ENCODE measurements at places on chromosomes 6 and 20.

GRCh38 chr20:4805663-4806449, 84.1 kb downstream of the PRND start:
- DNase-seq = no peak

GRCh38 chr6:7727086-7727945, 1.4 kb downstream of the BMP6 start:
- peak; percentile 12 for DNase-seq

DNA sequence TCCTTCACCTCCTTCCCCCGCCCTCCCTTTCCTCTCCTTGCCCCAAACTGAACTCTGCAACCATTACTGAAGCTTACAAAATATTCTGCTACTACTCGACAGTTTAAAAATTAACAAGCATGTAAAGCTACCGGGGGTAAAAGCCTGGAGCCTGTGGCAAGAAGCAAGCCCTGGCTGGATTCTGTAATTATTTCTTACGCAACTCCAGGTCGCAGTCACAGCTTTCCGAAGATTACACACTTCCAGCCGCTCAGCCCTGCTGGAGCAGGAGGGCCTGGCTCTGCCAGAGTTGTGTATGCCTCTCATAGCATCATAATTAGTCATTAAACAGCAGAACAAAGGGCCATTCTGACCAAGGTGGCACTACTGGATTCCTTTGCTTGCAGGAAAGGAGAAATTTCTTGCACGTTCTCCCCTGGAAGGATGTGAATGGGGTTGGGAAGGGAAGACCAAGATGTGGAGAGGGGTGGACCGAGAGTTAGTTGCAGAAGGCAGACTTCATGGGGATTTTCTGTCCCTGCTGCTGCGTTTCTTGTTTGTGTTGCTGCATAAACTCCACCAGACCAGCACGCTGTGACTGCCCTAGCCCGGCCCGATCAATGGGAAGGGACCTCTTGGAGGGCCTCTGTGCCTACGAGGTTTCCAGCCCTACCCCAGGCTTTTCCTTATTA, 23.6 kb downstream of the FOXQ1 start:
- peak; percentile 40 for DNase-seq

- no peak for DNase-seq
Observed at GRCh38 chr6:120873125-120873865, 461.0 kb downstream of the TBC1D32 start.

GRCh38 chr6:95120984-95121383, 456.4 kb upstream of the MANEA start:
- DNase-seq = no peak

GRCh38 chr6:76162811-76163210, 90.3 kb upstream of the IMPG1 start:
- no peak for DNase-seq

DNA sequence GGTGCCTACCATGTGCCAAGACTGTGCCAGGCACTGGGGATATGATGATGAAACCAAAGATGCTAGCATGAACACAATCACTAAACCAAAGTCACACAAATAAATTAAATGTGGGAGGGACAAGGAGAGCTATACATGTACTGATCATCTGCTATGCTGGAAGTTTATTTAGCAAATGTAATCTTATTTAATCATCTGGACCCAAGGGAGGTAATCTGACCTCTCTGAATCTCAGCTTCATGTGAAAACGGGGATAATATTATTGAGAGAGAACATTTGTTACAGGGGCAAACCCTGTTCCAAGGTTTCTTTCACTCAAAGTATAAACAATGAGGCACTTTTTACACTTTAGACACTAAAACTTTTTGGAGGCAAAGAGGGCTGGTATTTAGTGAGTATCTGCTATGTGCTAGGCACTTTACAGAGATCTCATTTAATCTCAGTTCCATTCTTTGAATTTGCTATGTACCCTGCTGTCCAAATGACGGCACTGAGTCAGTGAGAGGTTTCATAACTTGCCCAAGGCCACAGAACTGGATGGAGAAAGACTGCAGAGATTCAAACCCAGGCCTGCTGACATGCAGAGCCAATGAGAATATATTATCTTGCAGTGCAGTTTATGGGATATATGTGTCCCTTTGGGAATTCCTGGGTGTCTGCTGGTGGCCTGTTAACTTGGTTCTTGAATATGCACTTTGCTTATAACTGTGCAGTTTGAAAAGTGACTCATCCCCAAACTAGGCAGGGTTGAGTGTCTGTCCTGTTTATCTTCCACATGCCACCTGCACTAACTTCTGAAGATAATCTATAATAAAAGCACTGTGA, 3.3 kb upstream of the ASXL1 start:
- DNase-seq = no peak

DNA sequence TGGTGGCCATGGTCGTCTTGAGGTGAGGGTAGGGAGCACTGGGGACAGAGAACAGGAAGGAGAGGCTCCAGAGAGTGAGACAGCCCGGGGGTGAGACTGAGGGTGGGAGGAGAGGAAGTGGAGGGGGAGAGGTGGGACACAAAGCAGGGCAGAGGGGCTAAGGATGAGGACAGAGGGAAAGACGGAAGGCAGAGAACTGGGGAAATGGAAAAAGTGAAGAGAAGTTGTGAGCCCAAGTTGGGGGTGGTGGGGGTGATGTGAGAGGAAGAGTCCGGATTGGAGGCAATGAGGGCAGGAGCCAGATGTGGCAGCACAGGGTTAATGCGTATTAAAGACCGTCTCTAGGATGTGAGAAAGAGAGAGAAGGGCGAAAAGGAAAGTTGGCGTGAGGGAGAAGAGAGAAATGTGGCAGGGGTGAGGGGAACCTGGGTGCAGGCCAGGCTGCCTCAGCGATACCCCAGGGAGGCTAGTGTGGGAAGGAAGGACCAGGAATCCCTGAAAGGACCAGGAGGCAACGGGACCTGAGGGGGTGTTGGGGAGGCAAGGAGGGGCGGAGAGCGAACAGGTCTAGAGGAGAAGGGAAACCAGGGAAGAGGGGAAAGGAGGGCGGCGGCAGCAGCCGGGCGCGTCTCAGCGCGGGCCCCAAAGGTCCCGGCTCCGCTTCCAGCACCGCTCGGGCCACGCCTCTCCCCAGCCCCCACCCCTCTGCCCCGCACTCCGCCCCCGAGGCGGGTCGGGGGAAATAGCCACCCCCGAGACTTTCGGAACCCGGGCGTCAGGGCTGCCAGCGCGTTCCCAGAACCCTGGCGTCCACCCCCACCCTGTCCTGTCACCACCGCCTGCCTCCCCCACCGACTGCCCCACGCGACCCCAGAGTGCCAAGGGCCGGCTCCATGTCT, at the start of gene PPP1R18:
PPP1R18 (minus strand) TSS at position 637 of the 899 bp plus-strand sequence; CDS start at position 10, 627 bp downstream.
- peak; percentile 77 for DNase-seq

- DNase-seq = no peak
Observed at GRCh38 chr6:54602591-54602990, 244.0 kb upstream of the FAM83B start.

- no peak for DNase-seq
Observed at GRCh38 chr20:53072923-53073579, 100.9 kb downstream of the TSHZ2 start.

DNA sequence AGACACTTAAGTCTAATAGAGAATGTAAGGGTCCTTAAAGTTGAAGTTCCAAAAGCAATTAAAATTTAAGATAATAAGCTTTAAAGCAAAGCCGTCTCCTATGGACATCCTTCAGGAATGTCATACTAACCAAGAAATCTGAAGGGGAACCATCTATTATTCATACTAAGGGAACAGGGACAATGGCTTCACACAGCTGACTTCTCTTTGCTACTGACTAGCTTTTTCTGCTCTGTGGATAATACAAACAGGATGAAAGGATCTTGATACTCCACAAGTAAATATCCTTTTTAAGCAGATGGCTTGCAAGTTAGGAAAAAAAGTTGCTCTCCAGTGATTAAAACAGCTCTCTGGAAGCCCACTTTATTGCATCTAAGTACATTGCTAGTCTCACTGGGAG, 178.6 kb downstream of the BACH2 start:
- no peak for DNase-seq

DNA sequence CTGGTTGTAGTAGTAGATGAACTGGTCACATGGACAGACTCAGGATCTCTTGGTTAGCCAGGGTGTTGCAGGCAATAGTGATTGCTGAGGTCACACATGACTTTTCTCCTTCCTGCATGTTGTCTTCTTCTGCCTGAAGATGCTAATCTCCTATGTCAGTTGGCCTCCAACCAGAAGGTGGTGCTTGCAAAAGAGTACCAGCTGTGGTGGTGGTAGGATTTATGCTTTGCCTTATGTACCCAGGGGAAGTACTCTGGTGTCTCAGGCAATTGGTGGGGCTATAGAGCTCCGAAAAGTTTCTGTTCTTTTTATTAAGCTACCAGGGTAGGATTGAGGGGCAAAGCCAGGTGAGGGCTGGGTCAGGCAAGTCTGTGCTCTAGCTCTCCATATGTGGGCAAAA, 98.5 kb downstream of the CARMIL1 start:
- no peak for DNase-seq

DNA sequence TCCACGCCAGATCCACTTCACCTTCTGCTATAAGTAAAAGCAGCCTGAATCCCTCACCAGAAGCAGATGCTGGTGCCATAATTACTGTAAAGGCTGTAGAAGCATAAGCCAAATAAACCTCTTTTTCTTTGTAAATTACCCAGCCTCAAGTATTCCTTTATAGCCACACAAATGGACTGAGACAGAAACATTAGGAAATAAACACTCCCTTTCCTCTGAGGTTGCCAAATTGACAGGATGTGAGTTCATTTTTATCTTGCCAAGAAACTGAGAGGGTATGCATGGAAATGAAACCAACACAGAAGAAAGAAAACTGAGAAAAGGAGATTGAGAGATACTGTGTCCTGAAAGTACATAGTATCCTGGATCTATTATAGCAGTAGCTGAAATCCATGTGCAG, 481.2 kb downstream of the HAO1 start:
- no peak for DNase-seq

DNA sequence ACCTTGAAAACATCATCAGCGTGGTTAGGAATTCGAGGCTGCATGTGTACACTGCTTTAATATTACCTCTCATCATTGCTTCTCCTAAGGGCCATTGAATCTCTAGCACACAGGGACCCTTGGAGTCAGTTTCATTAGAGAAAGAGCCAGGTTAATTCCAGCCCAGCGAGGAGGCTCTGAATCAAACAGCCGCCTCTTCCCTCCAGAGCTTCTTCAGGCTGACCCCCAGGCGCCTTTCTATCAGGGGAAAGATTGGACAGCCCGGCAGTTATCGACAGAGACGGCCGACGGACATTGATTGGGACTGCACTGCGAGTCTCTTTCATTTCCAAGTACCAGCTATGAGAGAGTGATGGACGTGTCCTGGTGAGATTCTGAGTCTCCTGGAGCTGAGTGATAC, 159.2 kb downstream of the ANKRD60 start:
- DNase-seq = no peak

DNA sequence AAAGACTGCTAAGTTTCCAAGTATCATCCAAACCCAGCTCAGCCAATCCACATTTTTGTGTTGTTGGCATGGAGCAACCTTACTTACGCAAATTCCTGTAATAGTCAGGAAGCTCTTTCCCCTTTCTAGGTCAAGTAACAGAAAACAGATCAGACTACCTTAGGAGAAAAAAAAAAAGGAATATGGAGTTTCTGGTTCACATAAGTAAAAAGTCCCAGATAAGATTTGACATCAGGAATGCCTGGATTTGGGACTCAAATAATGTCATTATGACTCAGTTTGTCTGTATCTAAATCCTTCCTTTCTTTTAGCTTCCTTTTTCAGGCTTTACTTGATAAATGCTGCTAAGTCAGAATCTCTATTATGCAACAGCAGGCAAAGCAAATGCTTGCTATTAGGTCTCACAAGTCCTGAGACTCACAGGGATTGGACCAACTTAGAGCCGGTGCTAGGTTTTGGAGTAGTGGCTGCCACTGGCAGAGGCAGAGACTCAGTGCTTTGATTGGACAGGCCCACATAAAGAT, 44.5 kb downstream of the NCOA7 start:
- no peak for DNase-seq

GRCh38 chr6:44723439-44724197, 336.1 kb downstream of the CDC5L start:
- DNase-seq = no peak

All from left colon (tissue), 2 donors.